ENCODE measurements at places on chromosomes 3 and 15.
A peak's percentile ranks its signal among the peaks of the same experiment; 100 is the strongest.

GRCh38 chr3:143122089-143122430, 2.5 kb downstream of the CHST2 start:
- DNase-seq, result no peak

DNA sequence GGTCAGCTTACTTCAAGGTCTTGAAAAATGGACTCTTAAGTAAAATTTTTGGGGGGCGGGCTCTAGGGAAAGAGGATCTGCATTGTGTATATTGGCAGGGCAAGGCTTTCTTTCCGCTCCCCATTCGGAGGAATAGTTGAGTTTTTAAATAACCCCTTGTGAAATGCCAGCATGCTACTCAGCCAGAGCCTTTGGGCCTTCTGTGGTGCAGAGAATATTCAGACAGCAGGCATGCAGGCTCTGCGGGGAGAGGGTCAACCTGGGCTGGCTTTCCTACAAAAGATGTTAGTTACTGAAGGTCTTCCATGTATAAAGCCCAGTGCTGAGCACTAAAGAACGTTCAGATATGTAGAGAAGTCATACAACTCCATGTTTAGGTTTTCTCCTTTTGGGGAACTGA, 40.6 kb downstream of the ADAMTSL3 start:
- DNase-seq, result no peak

DNA sequence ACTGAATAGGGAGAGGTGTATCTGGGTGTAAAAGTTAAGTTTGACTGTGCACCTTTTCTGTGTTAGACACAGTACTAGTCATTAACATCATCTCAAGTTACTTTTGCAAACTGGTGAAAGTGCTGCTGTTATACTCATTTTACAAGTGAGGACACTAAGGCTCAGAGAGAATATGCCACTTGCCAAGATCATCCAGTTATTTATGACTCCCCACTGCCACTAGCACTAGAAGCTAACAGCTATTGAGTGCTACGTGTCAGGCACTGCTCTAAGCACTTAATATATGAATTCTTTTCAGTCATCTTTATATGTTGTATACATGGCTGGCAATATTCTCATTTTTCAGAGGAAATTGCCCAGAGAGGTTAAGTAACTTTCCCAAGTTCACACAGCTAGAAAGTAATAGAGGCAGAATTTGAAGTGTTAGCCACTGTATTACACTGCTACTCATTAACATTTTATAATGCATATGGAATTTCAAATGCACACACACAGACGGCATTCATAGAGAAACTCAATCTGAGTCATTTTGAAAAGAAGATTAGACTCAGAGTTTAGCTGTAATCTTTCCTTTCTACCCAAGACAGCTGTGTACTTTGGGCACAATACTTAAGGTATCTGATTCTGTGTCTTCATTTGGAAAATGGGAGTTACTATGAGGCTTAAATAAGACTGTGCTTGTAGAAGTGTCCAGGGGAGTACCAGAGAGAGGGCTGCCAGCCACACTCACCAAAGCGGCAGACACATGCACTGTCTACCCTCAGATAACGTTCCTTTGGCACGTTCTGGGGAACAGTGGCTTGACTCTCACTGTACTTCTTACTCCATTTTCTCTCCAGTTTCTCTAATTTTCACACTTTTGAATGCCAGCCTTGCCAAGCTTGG, 1.3 kb upstream of the MASP1 start:
- no peak for DNase-seq

GRCh38 chr3:112689385-112689784, 48.4 kb upstream of the CCDC80 start:
- DNase-seq, result no peak

- no peak for DNase-seq
Measured at GRCh38 chr3:33424606-33425452, 15.4 kb downstream of the UBP1 start.

GRCh38 chr3:105369500-105370371, 3.0 kb downstream of the ALCAM start:
- peak; percentile 14 for DNase-seq

DNA sequence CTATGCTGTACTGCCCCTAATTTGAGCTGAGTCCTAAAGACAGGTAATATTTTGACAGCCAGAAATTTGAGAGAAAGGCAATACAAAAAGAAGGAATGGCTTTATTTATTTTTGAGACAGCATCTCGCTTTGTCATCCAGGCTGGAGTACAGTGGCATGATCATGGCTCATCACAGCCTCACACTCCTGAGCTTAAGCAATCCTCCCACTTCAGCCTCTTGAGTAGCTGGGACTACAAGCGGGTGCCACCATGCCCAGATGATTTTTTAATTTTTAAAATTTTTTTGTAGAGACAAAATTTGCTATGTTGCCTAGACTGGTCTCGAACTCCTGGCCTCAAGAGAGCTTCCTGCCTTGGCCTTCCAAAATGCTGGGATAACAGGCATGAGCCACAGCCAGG, 77.4 kb upstream of the SLC4A7 start:
- DNase-seq, result no peak

- DNase-seq, result no peak
Measured at GRCh38 chr3:167575000-167575600, 78.6 kb downstream of the WDR49 start.

GRCh38 chr3:23664459-23664858, 141.3 kb upstream of the UBE2E1 start:
- DNase-seq, result no peak

- DNase-seq, result no peak
Measured at GRCh38 chr15:96325541-96326327, 4.8 kb upstream of the NR2F2 start.

- DNase-seq, result no peak
Measured at GRCh38 chr3:139524841-139525636, 14.5 kb downstream of the RBP1 start.

DNA sequence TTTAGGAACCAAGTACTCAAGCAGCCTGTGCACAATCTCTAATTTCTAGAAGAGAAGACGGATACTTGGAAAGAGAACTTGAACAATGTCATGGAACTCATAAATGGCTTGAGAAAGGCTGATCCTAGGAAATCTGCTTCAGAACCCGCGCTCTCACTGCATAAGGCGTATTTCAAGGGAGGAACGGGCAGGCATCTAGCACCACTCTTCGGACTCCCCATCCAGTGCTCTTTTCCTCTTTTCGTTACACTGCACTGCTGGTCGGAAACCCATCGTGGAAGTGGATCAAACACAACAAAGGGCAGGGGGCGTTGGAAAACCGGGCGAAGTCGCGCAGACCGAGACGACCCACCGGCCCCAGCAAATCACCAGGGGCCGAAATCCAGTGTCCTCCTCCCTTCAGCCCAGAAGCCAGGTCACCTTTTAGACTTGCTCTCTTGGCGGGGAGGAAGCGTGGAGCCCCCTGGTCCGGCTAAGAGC, 539 bp upstream of the TLNRD1 start:
- DNase-seq, result no peak

Data from activated T-cell treated with anti-CD3 and anti-CD28 coated beads for 4 hours (primary cell).